ENCODE measurements at places on chromosomes 16 and 17. TPM values are rescaled to one million over a fixed set of nuclear protein-coding genes. Genes with fewer than 3 reads are reported as not detected.
A peak's percentile ranks its signal among the peaks of the same experiment; 100 is the strongest.

VMO1 gene
- total RNA-seq: not detected

DNA sequence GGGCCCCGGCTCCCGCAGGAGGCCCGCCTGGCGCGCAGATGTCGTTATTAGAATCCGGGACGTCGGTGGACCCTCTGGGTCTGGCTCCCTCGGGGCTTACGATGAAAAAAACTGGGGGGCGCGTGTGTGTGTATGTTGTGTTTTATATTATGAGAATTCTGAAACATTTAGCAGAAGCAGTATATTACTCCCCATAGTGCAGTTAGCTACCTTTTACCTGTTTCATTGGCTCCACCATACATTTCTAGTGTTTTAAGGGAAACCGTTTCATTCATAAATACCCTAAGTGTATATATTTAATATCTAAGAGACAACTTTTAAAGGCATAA lies 486 bp upstream of the DNAJA2 start:
- H3K4me1 ChIP-seq: peaks cover 15% of the 10 kb centered on the region
- peaks cover 6% of the 10 kb centered on the region for H3K36me3 ChIP-seq
- no peak for DNase-seq
- no peaks in the 10 kb centered on the region for H3K27me3 ChIP-seq

DNA sequence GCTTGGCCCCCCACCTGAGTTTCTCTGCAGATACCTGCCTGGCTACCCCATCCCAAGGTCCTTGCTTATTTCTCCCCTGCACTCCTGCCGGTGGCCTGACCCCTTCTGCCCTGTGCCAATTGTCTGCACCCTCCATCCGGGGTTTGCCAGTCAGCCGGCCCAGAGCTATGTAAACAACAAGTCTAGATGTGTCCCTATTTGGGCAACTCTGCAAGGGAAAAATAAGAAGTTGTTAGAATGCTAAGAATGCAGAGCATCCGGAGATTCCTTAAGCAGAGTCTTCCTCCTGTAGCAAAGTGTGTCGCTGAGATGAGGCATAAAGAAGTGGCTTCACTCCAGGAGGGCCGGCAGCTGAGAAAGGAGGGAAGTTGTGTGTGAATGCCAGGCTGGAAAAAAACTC lies 46.6 kb downstream of the RGS9 start:
- H3K36me3 ChIP-seq: no peaks in the 10 kb centered on the region
- no peaks in the 10 kb centered on the region for H3K4me1 ChIP-seq
- no peak overlapping the region for H3K27ac ChIP-seq
- H3K27me3 ChIP-seq: no peaks in the 10 kb centered on the region
- no peak for DNase-seq
- no peak overlapping the region for H3K4me3 ChIP-seq

DNA sequence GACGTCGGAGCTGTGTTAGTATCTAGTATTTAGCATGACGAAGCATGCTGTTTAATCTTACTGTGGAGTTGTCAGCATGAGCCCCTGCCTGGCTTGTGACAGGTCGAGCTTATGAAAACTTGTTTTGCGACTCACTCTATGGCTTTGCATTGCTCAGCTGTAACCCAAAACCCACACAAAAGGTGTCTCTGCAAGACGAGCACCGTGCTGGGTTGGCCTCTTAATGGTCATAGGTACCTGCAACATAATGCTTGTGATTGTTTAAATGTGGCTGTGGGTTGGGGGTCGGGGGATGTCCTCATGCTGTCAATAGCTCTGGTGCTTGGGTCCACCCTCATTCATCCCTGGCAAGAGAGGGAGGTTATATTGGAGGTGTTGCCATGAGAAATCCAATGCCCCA lies 5.4 kb downstream of the NTN1 start:
- no peaks in the 10 kb centered on the region for H3K36me3 ChIP-seq
- no peak overlapping the region for H3K4me3 ChIP-seq

DNA sequence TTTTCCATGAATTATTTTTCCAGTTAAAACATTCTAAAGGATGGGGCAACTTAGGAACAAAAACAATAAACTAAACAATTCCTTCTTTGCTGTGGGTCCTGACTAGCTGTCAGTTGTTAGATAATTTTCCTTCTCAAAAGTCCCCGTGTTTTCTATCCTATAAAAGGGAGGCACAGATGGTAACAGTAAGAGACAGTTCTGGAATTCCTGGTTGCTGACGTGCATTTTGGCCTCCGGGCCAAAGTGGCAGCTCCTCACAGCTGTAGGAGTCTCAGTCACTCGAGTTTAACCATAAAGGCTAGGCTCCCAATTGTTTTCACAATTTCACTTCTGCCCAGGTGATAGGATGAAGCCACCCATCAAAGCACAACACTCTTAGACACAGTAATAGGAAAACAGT lies 77.0 kb upstream of the ZNF423 start:
- H3K4me1 ChIP-seq: no peaks in the 10 kb centered on the region
- H3K36me3 ChIP-seq: no peaks in the 10 kb centered on the region
- H3K4me3 ChIP-seq: no peak overlapping the region
- no peak overlapping the region for H3K27ac ChIP-seq
- no peak for DNase-seq
- H3K27me3 ChIP-seq: no peaks in the 10 kb centered on the region

GRCh38 chr17:66850692-66851091 lies 15.8 kb downstream of the CACNG5 start:
- H3K27me3 ChIP-seq: no peaks in the 10 kb centered on the region
- H3K27ac ChIP-seq: no peak overlapping the region
- no peak overlapping the region for H3K4me3 ChIP-seq
- DNase-seq: no peak

- H3K27me3 ChIP-seq: no peaks in the 10 kb centered on the region
- H3K27ac ChIP-seq: no peak overlapping the region
- no peaks in the 10 kb centered on the region for H3K36me3 ChIP-seq
- DNase-seq: no peak
These were observed 3.8 kb downstream of the COTL1 start for GRCh38 chr16:84614073-84614459.

YBX2 gene
- not detected for total RNA-seq

DNA sequence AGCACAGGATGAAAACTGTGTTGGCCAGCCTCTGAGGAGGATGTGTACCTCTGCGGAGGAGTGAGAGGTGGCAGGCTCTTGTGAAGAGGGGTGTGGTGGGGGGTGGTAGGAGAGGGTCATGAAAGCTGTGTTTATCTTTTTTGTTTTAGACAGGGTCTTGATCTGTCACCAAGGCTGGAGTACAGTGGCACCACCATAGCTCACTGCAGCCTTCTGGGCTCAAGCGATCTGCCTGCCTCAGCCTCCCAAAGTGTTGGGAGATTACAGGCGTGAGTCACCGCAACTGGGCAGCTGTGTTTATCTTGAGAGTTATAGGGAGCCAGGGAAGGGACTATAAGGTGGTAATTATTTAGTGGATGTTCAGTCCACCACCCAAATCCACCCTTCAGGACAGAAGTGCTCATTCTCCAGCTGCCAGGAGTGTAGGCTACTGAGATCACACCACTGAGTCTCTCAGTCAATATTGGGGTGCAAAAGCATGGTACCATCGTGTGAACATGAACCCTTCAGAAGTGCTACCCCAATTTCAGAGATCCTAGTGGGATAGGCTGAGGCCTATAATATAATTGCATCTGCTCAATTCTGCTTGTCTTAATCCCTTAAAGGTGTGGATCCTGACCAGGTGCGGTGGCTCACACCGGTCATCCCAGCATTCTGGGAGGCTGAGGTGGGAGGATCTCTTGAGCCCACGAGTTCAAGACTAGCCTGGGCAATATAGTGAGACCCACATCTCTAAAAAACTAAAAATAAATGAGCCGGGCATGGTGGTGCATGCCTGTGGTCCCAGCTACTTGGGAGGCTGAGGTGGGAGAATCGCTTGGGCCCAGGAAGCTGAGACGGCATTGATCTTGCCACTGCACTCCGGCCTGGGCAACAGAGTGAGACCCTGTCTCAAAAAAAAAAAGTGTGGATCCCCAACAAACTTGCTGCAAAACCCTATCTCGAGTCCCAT lies 788 bp upstream of the EXOC3L1 start:
- H3K4me1 ChIP-seq: peaks cover 16% of the 10 kb centered on the region
- DNase-seq: no peak
- H3K4me3 ChIP-seq: no peak overlapping the region
- no peak overlapping the region for H3K27ac ChIP-seq
- H3K36me3 ChIP-seq: peaks cover 16% of the 10 kb centered on the region

GRCh38 chr17:57762452-57763395 lies 17.6 kb upstream of the CCDC182 start:
- H3K27ac ChIP-seq: no peak overlapping the region
- H3K27me3 ChIP-seq: no peaks in the 10 kb centered on the region
- no peaks in the 10 kb centered on the region for H3K4me1 ChIP-seq
- no peak overlapping the region for H3K4me3 ChIP-seq
- no peak for DNase-seq

- no peak overlapping the region for H3K4me3 ChIP-seq
- H3K4me1 ChIP-seq: no peaks in the 10 kb centered on the region
These were observed 30.5 kb upstream of the C1QL1 start for GRCh38 chr17:44998646-44999045.

- H3K4me3 ChIP-seq: no peak overlapping the region
- no peaks in the 10 kb centered on the region for H3K36me3 ChIP-seq
- H3K27me3 ChIP-seq: no peaks in the 10 kb centered on the region
- no peaks in the 10 kb centered on the region for H3K4me1 ChIP-seq
- no peak overlapping the region for H3K27ac ChIP-seq
These were observed 22.7 kb downstream of the CYTH1 start for GRCh38 chr17:78759203-78759968.

- H3K27ac ChIP-seq: no peak overlapping the region
- no peaks in the 10 kb centered on the region for H3K4me1 ChIP-seq
- H3K27me3 ChIP-seq: no peaks in the 10 kb centered on the region
- no peak overlapping the region for H3K4me3 ChIP-seq
- H3K36me3 ChIP-seq: no peaks in the 10 kb centered on the region
These were observed 197.1 kb downstream of the SHISA9 start for GRCh38 chr16:13098536-13098935.

DNA sequence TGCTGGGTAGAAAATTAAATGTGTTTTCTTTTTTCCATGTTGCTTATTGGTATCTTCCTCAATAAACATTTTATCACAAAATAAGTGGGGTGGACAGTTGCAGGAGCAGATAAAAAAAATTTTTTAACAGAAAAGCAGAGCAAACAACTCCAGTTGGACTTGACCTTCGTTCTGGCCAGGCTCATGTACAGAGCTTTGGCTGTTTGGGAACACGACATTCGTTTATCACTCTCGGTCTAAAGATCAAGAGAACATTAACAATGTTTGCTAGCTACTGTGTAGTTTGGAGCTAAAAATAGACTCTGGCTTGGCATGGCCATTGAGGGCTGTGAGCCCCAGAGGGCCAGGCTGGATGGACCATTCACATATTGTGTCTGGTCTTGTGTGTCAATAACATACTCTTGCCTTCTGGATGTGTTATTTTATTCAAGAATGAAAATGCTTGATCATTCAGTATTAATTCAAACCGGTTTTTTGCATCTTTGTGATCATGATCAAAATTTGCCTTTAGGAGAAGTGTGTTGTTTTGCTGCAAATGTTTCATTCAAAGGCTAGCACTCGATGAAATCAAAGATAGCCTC lies 56.6 kb downstream of the TMEM186 start:
- H3K4me1 ChIP-seq: no peaks in the 10 kb centered on the region
- H3K4me3 ChIP-seq: no peak overlapping the region
- DNase-seq: no peak
- H3K36me3 ChIP-seq: no peaks in the 10 kb centered on the region

GRCh38 chr17:58756246-58757161 lies 850 bp downstream of the PPM1E start:
- no peak overlapping the region for H3K27ac ChIP-seq
- H3K27me3 ChIP-seq: peaks cover 21% of the 10 kb centered on the region
- peak overlapping the region; percentile 57 for H3K4me3 ChIP-seq
- no peak for DNase-seq
- H3K4me1 ChIP-seq: no peaks in the 10 kb centered on the region

GRCh38 chr17:74176546-74177001 lies 26.9 kb upstream of the RPL38 start:
- H3K4me3 ChIP-seq: no peak overlapping the region
- no peak overlapping the region for H3K27ac ChIP-seq
- no peak for DNase-seq
- H3K27me3 ChIP-seq: no peaks in the 10 kb centered on the region

DNA sequence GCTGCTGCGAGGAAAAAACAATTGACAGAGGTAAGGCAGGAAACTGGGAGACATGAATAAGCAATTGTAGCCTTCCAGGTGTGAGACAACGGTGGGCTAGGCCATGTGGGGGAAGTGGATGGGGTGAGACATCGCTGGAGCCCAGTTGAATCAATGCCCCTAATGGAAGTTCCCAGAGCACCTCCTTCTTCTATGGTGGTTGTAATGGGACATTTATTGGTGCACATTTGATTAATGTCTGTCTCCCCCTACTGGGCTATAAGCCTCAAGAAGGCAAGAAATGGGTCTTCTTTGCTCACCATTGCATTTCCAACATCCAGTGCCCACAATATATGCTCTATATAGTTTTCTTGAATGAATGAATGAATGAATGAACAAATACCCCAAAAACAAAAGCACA lies 22.7 kb upstream of the CD300E start:
- no peaks in the 10 kb centered on the region for H3K4me1 ChIP-seq
- H3K4me3 ChIP-seq: no peak overlapping the region
- no peaks in the 10 kb centered on the region for H3K27me3 ChIP-seq
- no peaks in the 10 kb centered on the region for H3K36me3 ChIP-seq

- no peak overlapping the region for H3K4me3 ChIP-seq
- H3K27me3 ChIP-seq: no peaks in the 10 kb centered on the region
- H3K27ac ChIP-seq: peak overlapping the region; percentile 70
These were observed 8.2 kb upstream of the MMP2 start for GRCh38 chr16:55470533-55471371.

TLCD1 gene
- total RNA-seq: not detected

DNA sequence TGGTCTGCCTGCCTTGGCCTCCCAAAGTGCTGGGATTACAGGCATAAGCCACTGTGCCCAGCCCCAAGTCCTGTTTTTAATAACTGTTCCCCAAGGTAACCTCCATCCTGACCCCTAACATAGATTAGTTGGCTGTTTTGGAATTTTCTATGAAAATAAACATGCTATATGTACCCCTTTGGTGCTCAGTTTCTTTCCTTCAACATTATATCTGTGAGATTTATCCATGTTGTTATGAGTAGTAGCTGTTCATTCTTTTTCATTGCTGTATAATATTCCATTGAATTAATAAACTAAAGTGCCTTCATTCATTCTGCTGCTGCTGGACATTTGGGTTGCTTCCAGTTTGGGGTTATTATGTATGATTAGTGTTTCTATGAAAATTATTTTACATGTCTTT lies 26.3 kb upstream of the FMNL1 start:
- H3K36me3 ChIP-seq: no peaks in the 10 kb centered on the region
- no peak overlapping the region for H3K27ac ChIP-seq
- no peak for DNase-seq
- peaks cover 4% of the 10 kb centered on the region for H3K4me1 ChIP-seq
- no peak overlapping the region for H3K4me3 ChIP-seq

- H3K27me3 ChIP-seq: no peaks in the 10 kb centered on the region
- H3K4me1 ChIP-seq: peaks cover 4% of the 10 kb centered on the region
- DNase-seq: no peak
- H3K36me3 ChIP-seq: peaks cover 4% of the 10 kb centered on the region
These were observed 6.2 kb downstream of the DNAJC7 start for GRCh38 chr17:42010898-42011516.

- H3K27me3 ChIP-seq: no peaks in the 10 kb centered on the region
- H3K27ac ChIP-seq: no peak overlapping the region
- H3K4me1 ChIP-seq: no peaks in the 10 kb centered on the region
- H3K36me3 ChIP-seq: peaks cover 4% of the 10 kb centered on the region
These were observed 13.2 kb downstream of the AANAT start for GRCh38 chr17:76480632-76481031.

- no peaks in the 10 kb centered on the region for H3K36me3 ChIP-seq
- peak overlapping the region; percentile 86 for H3K4me3 ChIP-seq
- peak; percentile 94 for DNase-seq
- no peaks in the 10 kb centered on the region for H3K27me3 ChIP-seq
- H3K4me1 ChIP-seq: peaks cover 87% of the 10 kb centered on the region
These were observed 13.7 kb downstream of the RARA start for GRCh38 chr17:40322358-40323315.

Data from ascending aorta (tissue), 2 donors.